Fibroblast of mammary gland (primary cell): ENCODE measurements at places on chromosomes 1 and 21.

GRCh38 chr21:34602061-34602460 lies 12.9 kb downstream of the RCAN1 start:
- no peak for DNase-seq

- peak; percentile 63 for DNase-seq
These were observed 1.5 kb downstream of the SPATA6 start for GRCh38 chr1:48470481-48470855.

DNA sequence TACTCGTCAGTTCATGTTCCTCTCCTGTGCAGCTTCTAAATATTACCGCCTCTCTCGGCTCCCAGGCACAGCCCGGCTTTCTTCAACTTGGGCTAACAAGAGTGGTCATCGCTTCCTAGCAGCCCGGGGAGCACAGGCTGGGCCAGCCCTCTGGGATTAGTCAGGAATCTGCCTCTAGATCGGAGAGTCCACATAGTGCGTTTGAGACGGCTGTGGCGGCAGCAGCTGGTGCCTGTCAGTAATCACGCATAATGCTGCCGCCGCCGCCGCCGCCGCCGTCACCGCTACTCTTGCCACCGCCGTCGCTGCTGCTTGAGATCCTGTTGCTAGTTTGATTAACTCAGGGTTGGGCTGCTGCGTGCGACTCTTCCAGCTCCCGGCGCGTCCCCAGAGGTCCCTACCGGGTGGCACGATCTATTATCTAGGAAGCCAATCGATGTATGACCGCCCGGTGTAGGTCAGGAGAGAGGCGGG lies at the start of gene RXRG:
Gene RXRG (minus strand): TSS at position 230 of the 474 bp plus-strand sequence. CDS start 233 bp downstream, outside the sequence.
- DNase-seq, result peak; percentile 6

- no peak for DNase-seq
These were observed 14.0 kb upstream of the GBP5 start for GRCh38 chr1:89286549-89287180.

- no peak for DNase-seq
These were observed 6.6 kb downstream of the SELP start for GRCh38 chr1:169623132-169623926.

- DNase-seq, result peak; percentile 95
These were observed 6.0 kb downstream of the GLIS1 start for GRCh38 chr1:53732912-53733317.

GRCh38 chr1:191685669-191686068 lies 472.6 kb upstream of the RGS18 start:
- no peak for DNase-seq

GRCh38 chr1:9809100-9809510 lies 14.7 kb downstream of the CLSTN1 start:
- no peak for DNase-seq

- DNase-seq, result no peak
These were observed 44.7 kb downstream of the XCL2 start for GRCh38 chr1:168498956-168499687.

GRCh38 chr1:8122477-8123407 lies 96.6 kb upstream of the ERRFI1 start:
- peak; percentile 60 for DNase-seq

- DNase-seq, result no peak
These were observed 2.9 kb upstream of the ST6GALNAC5 start for GRCh38 chr1:76864383-76864782.

DNA sequence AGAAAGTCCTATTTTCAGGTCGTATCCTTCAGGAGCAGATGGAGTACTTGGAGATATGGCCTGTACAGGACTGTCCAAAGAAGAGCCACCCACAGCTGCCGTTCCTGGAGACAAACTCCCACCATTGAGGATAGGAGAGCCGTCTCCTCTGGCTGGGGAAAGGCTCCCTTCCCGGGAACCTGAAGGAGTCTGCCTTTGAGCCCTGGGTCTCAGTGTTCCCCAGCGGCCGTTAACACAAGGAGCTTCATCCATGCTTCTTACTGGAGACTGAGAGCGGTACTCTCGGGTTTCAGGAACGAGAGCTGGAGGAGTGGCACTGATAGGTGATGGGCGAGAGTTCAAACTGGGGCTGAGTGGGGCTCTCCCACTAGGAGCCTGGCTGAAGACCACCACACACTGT lies 14.4 kb upstream of the CPLANE2 start:
- DNase-seq, result no peak

DNA sequence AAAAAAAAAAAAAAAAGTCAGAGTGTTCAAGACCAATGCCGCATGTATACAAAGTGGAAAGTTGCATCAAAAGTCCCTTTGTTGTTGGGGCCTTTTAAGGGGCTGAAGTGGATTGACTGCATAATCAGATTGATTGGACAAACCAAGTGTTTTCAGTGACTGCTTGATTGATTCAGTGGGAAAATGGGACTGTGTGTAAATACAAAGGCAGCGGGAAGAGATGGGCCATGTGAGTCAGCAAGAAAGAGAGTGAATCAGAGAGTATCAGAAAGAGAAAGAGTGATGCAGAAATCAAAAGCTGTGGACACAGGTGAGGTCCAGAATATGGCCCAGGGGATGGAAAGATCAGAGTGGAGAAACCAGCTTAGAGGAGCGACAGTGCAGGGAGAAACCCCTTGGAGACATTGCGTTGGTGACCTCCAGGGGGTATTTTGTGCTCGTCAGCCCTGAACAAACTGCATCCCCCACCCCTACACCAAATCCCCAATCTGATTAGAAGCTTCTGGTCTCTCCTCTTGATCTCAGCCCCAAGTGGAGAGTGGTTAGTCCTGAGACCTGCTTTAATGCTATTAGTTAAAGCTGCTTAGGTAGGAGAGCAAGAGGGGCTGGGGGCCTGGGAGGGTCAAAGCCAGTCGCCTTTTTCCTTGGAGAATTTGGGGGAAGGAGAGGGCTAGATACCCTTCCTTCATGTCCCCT lies 5.1 kb upstream of the ETV3L start:
- peak; percentile 44 for DNase-seq

GRCh38 chr1:184404727-184405027 lies 17.8 kb downstream of the C1orf21 start:
- DNase-seq, result no peak

- DNase-seq, result no peak
These were observed 4.8 kb upstream of the ZNF691 start for GRCh38 chr1:42841440-42842147.
